ENCODE measurements at places on chromosomes 12 and 14. TPM values are rescaled to one million over a fixed set of nuclear protein-coding genes. Genes with fewer than 3 reads are reported as not detected.

The PLEKHD1 gene
- not detected for total RNA-seq

The RBP5 gene
- 2.3 TPM for total RNA-seq

The SIRT4 gene
- 0.87 TPM for total RNA-seq

The FOXN3 gene
- 98.7 TPM for total RNA-seq

The BMP4 gene
- total RNA-seq = 5.1 TPM

The EPYC gene
- not detected for total RNA-seq

The CLEC4D gene
- 0.87 TPM for total RNA-seq

The SERPINA10 gene
- not detected for total RNA-seq

The RASSF8 gene
- total RNA-seq = 77.1 TPM

The SLC5A8 gene
- not detected for total RNA-seq

DNA sequence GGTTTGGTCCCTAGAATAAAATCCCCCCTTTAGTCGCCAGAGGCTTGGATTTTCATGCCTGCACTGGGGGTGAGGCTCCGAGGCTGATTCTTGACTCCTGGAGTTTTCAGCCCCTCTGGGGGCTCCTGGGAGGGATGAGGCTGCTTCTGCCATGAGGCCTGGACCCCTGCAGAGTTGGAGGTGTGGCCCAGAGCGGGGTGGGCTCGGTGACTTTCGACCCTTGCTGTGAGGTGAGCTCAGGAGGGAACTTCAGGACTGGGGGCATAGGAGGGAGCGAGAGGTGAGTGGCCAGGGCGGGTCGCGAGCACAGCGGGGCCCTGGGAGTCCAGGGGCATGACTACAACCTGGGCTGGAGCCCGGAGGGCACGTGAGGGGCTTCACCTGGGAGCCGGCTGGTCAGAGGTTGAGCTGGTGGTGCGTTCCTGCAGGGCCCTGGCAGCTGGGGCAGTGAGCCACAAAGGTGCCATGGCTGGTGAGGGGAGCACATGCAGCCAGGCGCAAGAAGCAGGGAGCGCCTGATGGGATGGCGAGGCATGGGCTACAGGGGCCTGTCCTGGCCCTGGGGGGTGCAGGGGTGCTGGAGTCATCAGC is 168.2 kb downstream of the KIF26A start:
- H3K36me3 ChIP-seq = no peaks in the 10 kb centered on the region
- no peak overlapping the region for H3K27ac ChIP-seq
- H3K4me3 ChIP-seq = no peak overlapping the region
- no peaks in the 10 kb centered on the region for H3K27me3 ChIP-seq

- H3K27me3 ChIP-seq = peaks cover 2% of the 10 kb centered on the region
- no peak for DNase-seq
- no peaks in the 10 kb centered on the region for H3K36me3 ChIP-seq
- no peak overlapping the region for H3K27ac ChIP-seq
These were observed 33.7 kb upstream of the GLIPR1 start for GRCh38 chr12:75446857-75447256.

- no peak for DNase-seq
- no peak within 1 kb of the TSS for H3K4me3 ChIP-seq
- H3K27me3 ChIP-seq = no peaks in the 10 kb centered on the region
- H3K27ac ChIP-seq = no peak within 1 kb of the TSS
- H3K4me1 ChIP-seq = no peaks in the 10 kb centered on the region
These were observed at the start of gene SLCO1B3 for GRCh38 chr12:20810487-20810886. TSS of gene SLCO1B3 (plus strand) at chr12:20810705. CDS start at chr12:20815739, 5,034 bp downstream.

- no peak overlapping the region for H3K27ac ChIP-seq
- H3K36me3 ChIP-seq = no peaks in the 10 kb centered on the region
- no peaks in the 10 kb centered on the region for H3K27me3 ChIP-seq
- H3K4me3 ChIP-seq = no peak overlapping the region
These were observed 229.6 kb downstream of the BCAT1 start for GRCh38 chr12:24719293-24719721.

DNA sequence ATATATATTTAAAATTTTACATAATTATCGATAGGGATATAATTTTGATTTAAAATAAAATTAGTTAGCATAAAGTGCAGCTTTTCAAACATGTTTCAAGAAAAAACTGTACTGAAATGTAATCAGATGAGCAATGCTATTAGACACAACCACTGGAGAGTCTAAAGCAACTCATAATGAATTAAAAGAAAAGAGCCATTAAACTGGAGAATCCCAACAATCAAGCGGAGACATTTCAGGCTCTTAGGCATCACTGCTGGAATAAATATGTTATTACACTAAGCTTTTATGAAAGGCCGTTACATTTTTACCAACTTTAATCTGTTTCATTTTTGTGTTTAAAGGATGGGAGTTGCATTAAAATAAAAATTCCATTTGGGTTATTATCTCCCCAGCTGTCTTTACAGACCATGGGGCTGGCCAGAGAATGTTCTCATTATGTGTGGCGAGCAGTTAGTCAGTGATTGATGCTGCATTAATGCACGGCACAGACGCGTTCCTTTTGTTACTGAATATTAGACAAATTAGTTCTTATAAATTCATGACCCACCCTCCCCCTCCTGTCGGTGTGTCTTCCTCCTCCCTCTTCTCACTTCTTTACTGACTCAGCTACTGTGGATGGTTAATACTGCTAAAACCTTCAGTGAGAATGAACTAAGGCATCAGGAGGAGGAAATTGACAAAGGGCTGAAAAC is 156.8 kb downstream of the PDZRN4 start:
- H3K36me3 ChIP-seq = no peaks in the 10 kb centered on the region
- no peaks in the 10 kb centered on the region for H3K27me3 ChIP-seq
- DNase-seq = no peak
- H3K4me3 ChIP-seq = no peak overlapping the region
- H3K27ac ChIP-seq = no peak overlapping the region
- no peaks in the 10 kb centered on the region for H3K4me1 ChIP-seq

- peaks cover 5% of the 10 kb centered on the region for H3K4me1 ChIP-seq
- peaks cover 24% of the 10 kb centered on the region for H3K27me3 ChIP-seq
- no peak overlapping the region for H3K4me3 ChIP-seq
- H3K27ac ChIP-seq = no peak overlapping the region
- no peak for DNase-seq
- H3K36me3 ChIP-seq = no peaks in the 10 kb centered on the region
These were observed 13.2 kb downstream of the FOXN4 start for GRCh38 chr12:109295764-109296425.

- H3K36me3 ChIP-seq = no peaks in the 10 kb centered on the region
- DNase-seq = peak; percentile 41
- H3K27ac ChIP-seq = no peak overlapping the region
- peaks cover 25% of the 10 kb centered on the region for H3K4me1 ChIP-seq
- H3K4me3 ChIP-seq = peak overlapping the region; percentile 76
These were observed 674 bp downstream of the VDR start for GRCh38 chr12:47903927-47904712.

DNA sequence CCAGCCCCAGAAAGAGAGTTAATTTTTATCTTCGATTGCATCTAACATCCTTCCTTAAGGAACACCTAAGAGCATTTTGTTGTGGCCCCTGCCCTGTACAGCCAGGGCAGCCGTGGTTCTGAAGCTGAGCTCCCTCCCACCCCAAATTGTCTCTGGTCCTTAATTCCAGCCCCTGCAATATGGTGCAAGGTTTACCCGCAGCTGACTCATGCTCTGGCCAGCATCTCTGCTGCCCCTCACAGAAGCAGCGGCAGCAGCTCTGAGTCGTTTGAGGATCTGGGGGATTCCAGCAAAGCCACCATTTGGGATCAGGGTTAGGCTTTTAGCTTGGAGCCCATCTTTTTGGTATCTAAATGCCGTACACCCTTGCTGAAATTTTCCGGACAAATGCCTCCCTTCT is 3.3 kb downstream of the DLK1 start:
- H3K4me3 ChIP-seq = no peak overlapping the region
- H3K27ac ChIP-seq = no peak overlapping the region
- no peaks in the 10 kb centered on the region for H3K4me1 ChIP-seq
- H3K36me3 ChIP-seq = no peaks in the 10 kb centered on the region

GRCh38 chr12:77035226-77035625 is 30.1 kb downstream of the E2F7 start:
- H3K4me3 ChIP-seq = no peak overlapping the region

DNA sequence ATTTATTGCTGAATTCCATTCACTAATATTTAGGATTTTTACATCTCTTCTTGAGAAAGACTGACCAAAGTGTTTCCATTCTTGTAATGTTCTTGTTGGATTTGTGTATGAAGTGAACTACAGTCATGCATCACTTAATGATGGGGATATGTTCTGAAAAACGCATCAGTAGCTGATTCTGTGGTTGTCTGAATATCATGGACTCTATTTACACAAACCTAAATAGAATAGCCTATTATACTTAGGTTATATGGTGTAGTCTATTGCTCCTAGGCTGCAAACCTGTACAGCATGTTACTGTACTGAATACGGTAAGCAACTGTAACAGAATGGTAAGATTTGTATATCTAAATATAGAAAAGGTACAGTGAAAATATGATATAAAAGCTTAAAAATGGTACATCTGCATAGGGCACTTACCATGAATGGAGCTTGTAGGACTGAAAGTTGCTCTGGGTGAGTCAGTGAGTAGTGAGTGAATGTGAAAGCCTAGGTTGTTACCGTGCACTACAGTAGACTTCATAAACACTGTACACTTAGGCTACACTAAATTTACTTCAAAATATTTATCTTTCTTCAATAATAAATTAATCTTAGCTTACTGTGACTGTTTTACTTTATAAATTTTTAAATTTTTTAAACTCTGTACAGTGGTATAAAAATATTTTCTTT is 27.6 kb upstream of the P2RX4 start:
- H3K4me1 ChIP-seq = no peaks in the 10 kb centered on the region
- DNase-seq = no peak
- H3K4me3 ChIP-seq = no peak overlapping the region
- no peaks in the 10 kb centered on the region for H3K27me3 ChIP-seq
- peaks cover 89% of the 10 kb centered on the region for H3K36me3 ChIP-seq

DNA sequence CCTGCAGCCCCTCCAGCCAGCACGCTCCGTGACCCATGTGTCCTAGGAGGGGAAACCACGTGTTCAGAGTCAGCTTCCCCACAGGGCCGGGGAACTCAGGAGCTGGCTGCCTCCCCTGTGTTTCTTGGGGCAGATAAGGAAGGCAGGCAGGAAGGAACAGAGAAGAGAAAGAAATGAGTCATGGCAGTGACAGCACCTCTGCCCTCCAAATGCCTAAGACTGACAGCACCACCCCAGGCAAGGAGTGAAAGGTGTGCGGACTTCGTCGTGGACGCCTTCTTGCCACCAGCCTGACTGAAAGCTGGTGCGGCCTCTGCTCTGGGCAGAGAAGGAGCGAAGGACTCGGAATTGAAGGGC is 167.0 kb upstream of the FKBP4 start:
- H3K4me3 ChIP-seq = no peak overlapping the region
- no peak for DNase-seq
- H3K27ac ChIP-seq = no peak overlapping the region
- no peaks in the 10 kb centered on the region for H3K27me3 ChIP-seq

DNA sequence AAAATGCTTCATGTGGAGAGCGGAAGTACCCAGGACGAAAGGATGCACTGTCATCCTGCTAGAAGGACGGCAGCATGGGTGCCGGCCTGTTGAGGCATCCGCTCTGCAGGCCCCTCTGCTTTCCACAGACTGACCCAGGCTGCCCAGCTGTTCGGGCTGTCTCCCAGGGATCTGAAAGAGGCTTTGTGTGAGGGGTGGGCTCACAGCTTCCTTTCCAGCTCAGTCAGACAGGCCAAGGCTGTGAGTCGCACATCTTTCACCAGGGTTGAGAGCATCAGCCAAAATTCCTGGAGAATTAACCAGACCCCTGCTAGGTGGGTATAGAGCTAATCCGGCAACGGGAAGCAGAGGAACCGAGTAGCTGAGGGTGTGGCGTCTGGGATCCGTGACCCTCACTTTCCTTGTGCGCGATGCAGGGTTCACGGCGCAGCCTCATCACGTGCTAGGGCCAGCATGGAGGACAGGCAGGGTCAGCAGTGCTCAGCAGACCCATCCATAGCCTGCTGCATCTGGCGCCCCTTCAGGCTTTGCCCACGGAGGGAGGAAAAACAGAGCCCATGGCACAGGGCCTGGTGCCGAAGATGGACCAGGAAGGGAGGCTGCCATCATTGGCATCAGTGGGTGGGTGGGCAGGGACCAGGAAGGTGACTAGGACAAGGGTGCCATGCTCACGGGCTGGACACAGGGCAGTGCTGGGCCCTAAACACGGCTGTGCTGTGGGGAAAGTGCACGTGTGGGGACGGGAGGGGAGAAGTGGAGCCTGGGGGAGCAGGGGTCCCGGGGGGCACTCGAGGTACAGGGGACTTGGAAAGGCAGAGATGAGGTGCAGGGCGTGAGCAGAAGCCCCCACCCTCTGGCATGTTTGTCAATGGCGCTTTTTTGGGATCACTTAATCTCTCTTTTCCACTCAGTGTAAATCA is 9.2 kb upstream of the SIVA1 start:
- no peak overlapping the region for H3K27ac ChIP-seq
- no peak for DNase-seq
- no peak overlapping the region for H3K4me3 ChIP-seq
- peaks cover 25% of the 10 kb centered on the region for H3K36me3 ChIP-seq
- no peaks in the 10 kb centered on the region for H3K27me3 ChIP-seq

DNA sequence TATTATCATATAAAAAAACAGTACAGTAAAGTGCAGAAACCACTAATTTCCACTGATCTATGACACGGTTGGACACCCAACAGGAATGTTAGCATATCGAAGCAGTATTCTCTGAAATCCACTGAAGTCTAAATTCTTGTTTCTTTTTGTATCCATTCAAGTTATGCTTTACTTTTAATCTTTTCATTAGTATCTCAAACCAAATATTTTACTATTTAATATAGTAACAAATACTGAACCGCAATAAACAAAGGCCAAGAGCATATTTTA is 41.1 kb downstream of the ATXN2 start:
- DNase-seq = no peak
- H3K36me3 ChIP-seq = peaks cover 6% of the 10 kb centered on the region
- no peak overlapping the region for H3K4me3 ChIP-seq
- no peak overlapping the region for H3K27ac ChIP-seq
- no peaks in the 10 kb centered on the region for H3K4me1 ChIP-seq
- H3K27me3 ChIP-seq = no peaks in the 10 kb centered on the region

DNA sequence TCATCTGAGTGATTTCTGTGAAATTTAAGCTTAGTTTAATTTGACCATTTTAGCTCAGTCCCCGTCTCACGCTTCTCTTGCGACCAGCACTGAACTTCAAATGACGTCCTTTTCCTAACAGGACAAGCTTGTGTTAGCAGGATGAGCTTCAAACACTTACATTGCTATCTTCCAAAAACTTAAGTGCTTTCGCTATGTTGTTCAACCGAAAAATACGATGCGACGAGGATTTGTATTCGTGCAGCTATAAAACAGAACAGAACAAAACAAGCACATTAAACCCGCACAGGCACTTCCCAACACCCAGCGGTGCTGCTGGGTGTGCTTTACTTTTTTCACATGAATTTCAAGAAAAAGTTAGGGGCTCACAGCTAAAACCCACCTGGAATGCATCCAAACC is 64.2 kb upstream of the DICER1 start:
- H3K27me3 ChIP-seq = no peaks in the 10 kb centered on the region
- H3K36me3 ChIP-seq = no peaks in the 10 kb centered on the region
- no peak overlapping the region for H3K4me3 ChIP-seq
- DNase-seq = no peak
- H3K4me1 ChIP-seq = no peaks in the 10 kb centered on the region
- peak overlapping the region; percentile 67 for H3K27ac ChIP-seq

Data from tibial nerve (tissue), 4 donors.